ACHN (cell line): ENCODE measurements at places on chromosomes 3 and 15.
A peak's percentile ranks its signal among the peaks of the same experiment; 100 is the strongest.

DNA sequence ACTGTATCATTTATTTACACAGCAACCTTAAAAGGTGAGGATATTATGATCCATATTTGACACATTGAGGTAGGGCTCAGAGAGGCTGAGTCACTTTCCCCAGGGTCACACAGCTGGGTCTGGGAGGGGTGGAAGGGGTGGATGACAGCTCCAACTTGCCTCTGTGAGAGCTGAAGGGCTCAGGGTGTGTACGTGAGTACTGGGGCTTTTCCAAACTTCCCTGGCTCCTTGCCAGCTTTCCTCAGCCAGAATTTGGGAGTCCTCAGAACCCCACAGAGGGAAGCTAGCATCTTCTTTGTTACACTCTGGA lies 58.3 kb upstream of the SLC6A11 start:
- no peak for DNase-seq

- DNase-seq: no peak
Measured at GRCh38 chr15:101698314-101698713, 26.0 kb downstream of the TARS3 start.

- no peak for DNase-seq
Measured at GRCh38 chr15:56736308-56736707, 3.0 kb upstream of the ZNF280D start.

GRCh38 chr15:39194106-39194830 lies 386.6 kb upstream of the THBS1 start:
- no peak for DNase-seq

DNA sequence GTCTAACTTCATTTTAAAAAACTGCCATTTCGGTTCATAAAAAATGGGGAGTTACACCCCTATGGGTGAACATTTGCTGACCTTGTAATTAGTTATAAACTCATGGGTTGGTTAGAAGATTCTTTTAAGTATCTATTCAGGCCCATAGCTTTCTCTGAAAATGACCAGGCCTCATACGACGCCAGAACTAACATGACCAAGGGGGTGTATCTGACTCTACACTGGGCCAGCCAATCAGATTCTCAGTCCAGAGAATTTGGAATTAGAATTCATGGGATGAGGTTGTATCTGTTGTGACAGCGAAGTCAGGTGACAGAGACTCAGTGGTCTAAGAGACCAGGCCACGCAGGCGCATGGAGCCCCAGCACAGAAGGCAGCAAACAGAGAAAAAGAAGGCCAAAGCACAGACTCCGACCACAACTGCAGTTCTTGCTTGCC lies 981.4 kb downstream of the FHIT start:
- DNase-seq: no peak

DNA sequence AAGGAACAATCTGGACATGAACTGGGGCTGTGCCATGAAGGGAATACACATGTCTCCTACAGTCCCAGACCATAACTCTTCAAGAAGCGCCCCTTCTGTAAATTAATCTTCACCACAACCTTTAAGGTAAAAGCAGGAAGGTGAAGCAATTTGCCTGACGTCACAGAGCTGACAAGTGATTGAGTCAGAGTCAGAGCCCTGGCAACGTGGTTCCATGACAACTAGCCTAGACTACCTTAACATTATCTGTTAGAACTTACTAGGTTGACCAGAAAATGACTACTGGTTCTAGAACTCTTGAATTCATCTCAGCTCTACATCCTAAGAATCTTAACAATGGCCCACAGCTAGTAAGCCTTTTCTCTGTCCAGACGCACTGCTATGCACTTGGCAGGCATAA lies 124.6 kb downstream of the NTRK3 start:
- no peak for DNase-seq

GRCh38 chr3:128430301-128430700 lies 36.4 kb downstream of the DNAJB8 start:
- DNase-seq: no peak

DNA sequence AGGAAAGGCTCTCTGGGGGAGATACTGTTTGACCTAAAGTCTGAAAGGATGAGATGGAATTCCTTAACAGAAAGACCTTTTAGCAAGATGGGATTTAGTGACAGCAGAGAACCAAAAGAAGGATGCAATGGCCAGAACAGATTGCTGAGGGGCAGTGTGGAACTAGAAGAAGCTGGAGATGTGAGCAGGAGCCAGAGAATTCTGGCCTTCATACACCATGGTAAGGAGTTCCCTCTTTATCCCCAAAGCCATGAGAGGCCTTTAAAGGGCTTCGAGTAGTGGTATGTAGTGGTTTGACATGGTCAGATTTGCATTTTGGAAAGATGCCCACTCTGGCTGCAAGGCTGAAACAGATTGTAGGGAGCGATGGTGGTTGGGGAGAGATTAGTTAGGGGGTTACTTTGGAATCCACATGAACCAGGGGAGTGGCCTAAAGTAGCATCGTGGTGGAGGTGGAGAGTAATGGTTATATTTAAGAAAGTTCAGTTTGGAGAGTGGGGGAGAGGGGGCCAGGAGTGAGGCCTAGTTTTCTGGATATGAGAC lies 34.0 kb upstream of the NPHP3 start:
- no peak for DNase-seq

DNA sequence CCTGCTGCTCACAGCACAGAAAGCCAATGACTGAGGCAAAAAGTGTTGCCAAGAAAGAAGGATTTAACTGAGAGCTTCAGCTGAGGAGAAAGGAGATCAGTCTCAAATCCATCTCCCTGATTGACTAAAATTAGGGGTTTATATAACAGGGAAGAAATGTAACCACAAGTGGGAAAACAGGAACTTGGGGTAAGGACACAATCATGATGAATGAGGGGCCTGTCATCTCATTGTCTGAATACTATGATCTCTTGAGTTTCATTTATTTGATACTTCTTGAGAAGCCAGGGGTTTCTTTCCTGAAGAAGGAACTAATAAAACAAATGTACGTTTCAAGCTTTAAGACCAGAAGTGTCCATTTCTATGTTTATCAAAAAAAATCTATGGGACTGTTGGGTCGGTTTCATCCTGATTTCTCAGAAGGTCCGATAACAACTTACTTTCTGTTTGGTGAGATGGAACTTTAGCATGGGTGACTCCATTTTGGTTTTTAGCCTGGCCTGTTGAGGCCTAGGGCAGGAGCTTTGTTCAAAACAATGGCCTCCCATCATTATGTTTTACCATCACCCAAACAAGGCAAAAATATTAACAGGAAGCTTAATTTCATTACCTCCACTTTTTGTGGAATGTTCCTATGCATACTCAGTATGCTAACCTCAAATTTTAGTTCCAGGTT lies 76.6 kb upstream of the PIAS1 start:
- DNase-seq: no peak

DNA sequence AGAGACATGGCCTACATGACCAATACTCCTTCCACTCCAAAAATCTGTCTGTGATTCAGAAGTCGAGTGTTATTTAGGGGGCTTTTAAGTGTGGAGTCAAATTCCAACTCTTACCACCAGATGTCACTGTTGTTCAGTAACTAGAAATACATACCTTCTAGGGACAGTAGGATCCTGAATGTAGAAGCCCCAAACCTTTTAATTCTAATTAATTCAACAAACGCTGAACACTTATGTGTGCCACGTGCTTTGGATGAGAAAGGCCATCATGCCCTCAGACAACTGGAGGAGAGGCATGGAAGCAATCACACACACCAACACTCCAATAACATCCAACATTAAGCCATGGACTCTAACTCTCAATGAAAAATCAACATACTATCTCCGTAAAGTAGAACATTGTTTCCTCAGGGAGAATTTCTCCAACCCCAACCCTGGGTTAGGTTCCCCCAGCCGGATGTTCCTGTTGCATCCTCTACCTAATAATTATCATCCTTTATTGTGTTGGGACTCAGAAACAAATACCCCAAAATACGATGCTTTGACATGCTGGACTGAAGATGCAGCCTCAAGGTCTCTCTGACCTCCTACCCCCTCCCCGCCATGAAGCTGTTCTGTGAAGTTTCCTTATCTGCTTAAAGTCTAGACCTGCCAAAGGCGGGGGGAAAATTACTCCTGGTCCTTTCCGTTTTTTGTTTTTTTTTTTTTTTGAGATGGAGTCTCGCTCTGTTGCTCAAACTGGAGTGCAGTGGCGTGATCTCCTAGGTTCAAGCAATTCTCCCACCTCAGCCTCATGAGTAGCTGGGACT lies 8.0 kb upstream of the CCDC13 start:
- peak; percentile 59 for DNase-seq

DNA sequence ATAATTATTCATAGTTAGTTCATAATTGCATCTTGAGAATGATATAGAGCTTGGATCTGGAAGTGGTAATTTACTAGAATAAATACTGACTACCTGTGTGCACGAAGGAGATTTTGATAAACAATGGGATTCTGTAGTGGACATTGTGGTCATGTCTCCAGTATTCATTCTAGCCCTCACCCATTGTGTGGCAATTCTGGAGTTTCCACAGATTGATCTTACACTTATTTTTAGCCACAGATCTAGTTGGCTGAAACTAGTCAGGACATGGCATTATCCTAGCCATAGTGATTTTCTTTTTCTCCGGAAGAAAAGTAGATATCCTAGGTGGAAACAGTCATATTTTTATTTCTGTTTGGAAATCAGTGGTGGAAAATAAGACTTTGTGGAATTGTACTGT lies 833.1 kb downstream of the NAALADL2 start:
- no peak for DNase-seq

- DNase-seq: no peak
Measured at GRCh38 chr3:158104431-158104921, 1.7 kb downstream of the SHOX2 start.

DNA sequence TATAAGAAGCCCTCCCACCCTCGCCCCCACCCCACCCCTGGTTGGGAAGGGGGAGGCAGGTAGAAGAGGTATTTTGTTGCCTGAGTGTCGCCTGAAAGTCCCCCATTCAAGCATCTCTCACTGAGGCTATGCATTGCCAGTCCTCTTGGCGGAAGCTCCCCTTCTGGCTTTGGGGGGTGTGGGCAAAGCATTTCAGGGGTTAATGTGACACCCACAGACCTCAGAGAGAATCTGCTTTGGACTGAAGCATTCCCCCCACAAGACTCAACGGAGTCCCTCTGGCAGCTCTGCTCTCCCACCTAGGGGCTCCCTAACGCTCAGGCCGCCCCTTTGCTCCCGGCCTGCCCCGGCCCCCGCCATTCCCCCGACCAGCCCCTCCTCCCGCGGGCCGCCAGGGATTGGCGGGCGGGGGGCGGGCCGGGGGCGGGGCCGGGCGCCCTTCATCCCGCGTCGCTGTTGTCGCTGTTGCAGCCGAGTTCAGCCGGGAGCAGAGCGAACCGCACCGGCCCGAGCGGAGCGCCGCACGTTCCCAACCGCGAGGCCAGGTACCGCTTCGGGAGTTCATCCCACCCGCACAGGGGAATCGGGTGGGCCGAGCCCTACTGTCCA lies at the start of gene SLC38A3:
SLC38A3 (plus strand) TSS at position 468 of the 609 bp plus-strand sequence. CDS start 8,929 bp downstream, outside the sequence.
- no peak for DNase-seq

DNA sequence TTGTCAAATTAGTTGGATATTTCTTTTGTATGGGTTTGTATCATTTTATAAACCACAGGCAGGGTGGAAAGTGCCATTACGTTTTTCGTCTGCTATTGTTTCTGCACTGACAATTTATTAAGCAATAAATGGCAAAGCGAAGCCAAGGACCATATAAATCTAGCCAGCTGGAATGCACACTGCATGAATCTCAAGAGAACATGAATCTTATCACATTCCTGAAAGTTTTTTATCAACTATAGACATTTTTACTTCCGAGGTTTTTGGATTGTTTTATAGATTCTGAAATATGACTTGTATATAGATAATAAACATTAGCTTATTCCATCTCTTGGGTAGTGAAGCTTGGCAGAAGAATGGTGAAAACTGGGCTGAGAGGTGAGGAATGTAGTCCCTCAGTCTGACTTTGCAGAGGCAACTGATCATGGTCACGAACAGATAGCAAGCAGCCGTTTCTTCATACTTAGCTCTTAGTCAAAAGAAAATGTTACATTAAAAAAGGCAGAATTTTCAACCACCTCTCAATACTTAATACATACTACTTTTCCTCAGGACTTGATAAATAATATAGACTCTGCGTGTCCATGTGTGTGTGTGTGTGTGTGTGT lies 102.7 kb downstream of the OSBPL10 start:
- no peak for DNase-seq

DNA sequence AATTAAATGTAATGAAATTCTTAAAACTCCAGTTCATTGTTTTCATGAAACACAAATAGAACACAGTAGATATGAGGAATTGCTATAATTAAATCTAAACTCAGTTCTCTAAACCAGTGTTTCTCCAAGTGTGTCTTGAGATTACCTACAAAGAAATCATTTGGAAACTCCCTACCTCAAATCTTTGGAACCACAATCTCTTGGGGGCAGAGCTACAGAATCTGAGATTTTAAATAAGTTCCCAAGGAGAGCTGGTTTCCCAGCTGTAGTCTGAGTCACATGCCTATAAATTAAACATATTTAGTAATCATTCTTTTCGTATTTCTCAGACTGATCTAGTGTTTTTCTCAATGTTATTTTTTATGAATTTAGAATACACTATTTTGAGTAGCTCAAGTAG lies 17.0 kb upstream of the ACTC1 start:
- no peak for DNase-seq

GRCh38 chr3:50627407-50628051 lies 10.6 kb downstream of the MAPKAPK3 start:
- DNase-seq: peak; percentile 65

DNA sequence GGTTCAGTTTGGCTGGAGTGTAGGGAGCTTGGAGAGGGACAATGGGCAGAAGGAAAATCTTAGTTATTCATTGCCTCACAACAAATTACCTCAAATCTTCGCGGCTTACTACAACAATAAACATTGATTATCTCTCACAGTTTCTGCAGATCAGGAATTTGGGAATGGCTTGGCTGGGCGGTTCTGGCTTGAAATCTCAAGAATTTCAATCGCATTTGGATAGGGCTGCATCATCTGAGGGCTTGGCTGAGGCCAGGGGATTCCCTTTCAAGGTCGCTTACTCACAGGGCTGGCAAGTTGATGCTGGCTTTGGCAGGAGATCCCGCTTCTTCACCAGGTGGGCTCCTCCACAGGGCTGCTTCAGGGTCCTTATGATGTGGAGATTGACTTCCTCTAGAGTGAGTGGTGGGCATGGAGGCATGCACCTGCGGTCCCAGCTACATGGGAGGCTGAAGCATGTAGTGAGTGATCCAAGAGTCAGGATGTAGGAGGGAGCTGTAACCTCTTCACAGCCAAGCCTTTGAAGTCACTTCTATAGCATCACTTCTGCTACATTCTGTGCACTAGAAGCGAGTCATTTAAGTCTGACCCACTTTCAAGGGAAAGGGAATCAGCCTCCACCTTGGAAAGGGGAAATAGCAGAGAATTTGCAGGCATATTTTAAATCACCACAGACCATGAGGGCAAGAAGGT lies 63.1 kb downstream of the CDC25A start:
- DNase-seq: peak; percentile 55

- no peak for DNase-seq
Measured at GRCh38 chr3:57980416-57980815, 27.8 kb upstream of the FLNB start.

GRCh38 chr3:141050576-141051442 lies at the start of gene SPSB4:
SPSB4 (plus strand) TSS chr3:141051347; CDS start chr3:141066105, 14,758 bp downstream.
- peak; percentile 54 for DNase-seq

GRCh38 chr15:59160880-59161593 lies 45.6 kb upstream of the LDHAL6B start:
- no peak for DNase-seq
